Naive thymus-derived CD4-positive, alpha-beta T cell (primary cell): ENCODE measurements at places on chromosomes 5 and 9. TPM values are rescaled to one million over a fixed set of nuclear protein-coding genes. Genes with fewer than 3 reads are reported as not detected.

GRCh38 chr5:181087309-181087708 is 43.7 kb downstream of the OR2V1 start:
- no peaks in the 10 kb centered on the region for H3K27me3 ChIP-seq
- H3K4me1 ChIP-seq = no peaks in the 10 kb centered on the region
- no peak for DNase-seq
- H3K4me3 ChIP-seq = no peak overlapping the region

GRCh38 chr5:96209829-96210228 is 223.2 kb downstream of the PCSK1 start:
- no peak overlapping the region for H3K27ac ChIP-seq
- H3K4me3 ChIP-seq = no peak overlapping the region
- DNase-seq = no peak

- no peak overlapping the region for H3K27ac ChIP-seq
- DNase-seq = no peak
- H3K36me3 ChIP-seq = no peaks in the 10 kb centered on the region
- no peak overlapping the region for H3K4me3 ChIP-seq
- H3K27me3 ChIP-seq = no peaks in the 10 kb centered on the region
Observed at GRCh38 chr9:86671018-86671417, 276.3 kb downstream of the GAS1 start.

DNA sequence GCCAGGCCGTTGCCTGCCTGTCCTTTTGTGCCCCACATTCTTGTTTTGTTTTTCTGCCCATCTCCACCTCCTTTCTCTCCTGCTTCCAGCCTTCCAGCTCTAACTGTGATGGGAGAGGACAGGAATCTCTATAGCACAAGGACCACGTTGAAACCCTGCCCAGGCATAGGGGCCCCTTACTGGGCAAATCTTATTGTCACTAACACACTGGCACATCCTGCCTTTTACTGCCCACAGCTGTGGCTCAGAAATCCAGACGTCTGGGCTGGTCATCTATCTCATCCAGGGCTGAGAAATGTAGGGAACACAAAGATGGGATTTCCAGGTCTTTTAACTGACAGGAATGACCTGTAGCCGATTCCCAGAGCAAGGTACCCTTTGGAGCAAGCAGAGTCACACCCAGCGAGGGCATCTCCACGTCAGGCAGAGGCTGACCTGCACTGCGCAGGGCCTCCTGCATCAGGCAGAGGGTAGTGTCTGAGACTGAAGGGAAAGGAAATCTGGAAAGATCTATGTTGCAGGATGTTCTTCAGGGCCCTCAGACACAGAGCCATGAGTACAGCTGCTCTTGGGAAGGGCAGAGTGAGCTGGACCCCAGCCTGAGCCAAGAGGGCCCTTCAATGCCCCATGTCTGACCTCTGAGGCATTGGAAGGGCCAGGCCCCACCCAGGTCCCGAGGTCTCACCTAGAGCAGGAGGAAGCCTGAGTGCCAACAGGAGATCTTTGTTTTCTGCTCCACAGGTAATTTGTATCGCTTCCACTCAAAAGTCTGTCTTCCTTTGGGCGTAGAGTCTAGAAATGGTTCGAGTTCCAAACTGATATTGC is 278.8 kb downstream of the FSTL4 start:
- no peak overlapping the region for H3K4me3 ChIP-seq
- H3K27ac ChIP-seq = no peak overlapping the region
- H3K4me1 ChIP-seq = no peaks in the 10 kb centered on the region
- H3K36me3 ChIP-seq = no peaks in the 10 kb centered on the region

GRCh38 chr5:129096382-129096991 is 1.9 kb downstream of the ISOC1 start:
- peaks cover 8% of the 10 kb centered on the region for H3K4me1 ChIP-seq
- no peak for DNase-seq
- H3K27me3 ChIP-seq = no peaks in the 10 kb centered on the region
- no peak overlapping the region for H3K4me3 ChIP-seq
- no peak overlapping the region for H3K27ac ChIP-seq

The ACTL7A gene
- total RNA-seq = not detected

DNA sequence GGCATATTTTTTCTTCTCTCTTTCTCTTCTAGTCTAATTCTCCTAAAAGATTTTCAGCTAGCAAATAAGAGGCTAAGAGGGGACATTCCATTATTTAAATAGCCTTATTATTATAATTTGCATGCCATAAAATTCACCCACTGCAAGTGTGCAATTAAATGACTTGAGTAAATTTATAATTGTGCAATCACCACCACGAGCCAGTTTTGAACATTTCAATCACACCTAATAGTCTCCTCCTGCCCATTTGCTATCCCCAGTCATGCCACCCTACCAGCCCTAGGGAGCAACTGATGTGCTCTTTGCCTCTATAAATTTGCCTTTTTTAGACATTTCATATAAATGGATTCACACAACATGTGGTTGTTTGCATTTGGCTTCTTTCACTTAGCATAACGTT is 12.0 kb upstream of the SLC36A2 start:
- H3K4me1 ChIP-seq = no peaks in the 10 kb centered on the region
- no peaks in the 10 kb centered on the region for H3K27me3 ChIP-seq
- H3K36me3 ChIP-seq = no peaks in the 10 kb centered on the region
- H3K27ac ChIP-seq = no peak overlapping the region

DNA sequence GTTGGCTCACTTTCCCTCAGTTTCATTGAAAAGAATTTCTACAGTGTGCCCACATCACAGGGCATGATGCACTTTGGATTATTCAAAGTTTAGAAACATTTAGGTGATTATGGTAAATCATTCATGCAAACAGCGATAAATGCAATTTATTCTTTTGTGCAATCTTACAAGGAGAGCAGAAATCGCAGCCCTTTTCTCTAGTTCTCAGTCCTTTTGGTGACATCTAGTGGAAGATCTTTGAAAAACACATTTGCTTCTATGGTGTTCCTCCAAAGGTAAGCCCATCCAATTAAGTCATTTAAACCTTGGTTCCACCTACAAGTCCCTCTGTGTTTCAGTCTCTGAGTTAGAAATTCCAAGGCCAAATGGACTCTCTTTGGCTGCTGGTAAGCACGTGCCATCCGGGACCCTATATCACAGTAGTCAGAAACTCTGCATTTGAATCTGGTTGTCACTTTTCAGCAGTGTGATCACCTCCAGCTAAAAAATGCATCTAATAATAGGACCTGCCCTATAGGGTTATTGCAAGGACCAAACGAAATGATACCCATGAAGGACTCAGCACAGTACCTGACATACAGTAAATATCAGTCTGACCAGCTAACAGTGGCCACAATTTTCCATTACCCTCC is 66.4 kb downstream of the MACROH2A1 start:
- H3K4me3 ChIP-seq = no peak overlapping the region
- no peaks in the 10 kb centered on the region for H3K4me1 ChIP-seq
- peaks cover 42% of the 10 kb centered on the region for H3K36me3 ChIP-seq

- H3K27ac ChIP-seq = no peak overlapping the region
- no peak for DNase-seq
- no peaks in the 10 kb centered on the region for H3K4me1 ChIP-seq
- no peaks in the 10 kb centered on the region for H3K27me3 ChIP-seq
Observed at GRCh38 chr5:169732841-169733240, 95.8 kb downstream of the DOCK2 start.

The IL17B gene
- total RNA-seq = not detected
